Astrocyte (in vitro differentiated cells and primary cell): ENCODE measurements at places on chromosomes 16 and 17.

- no peak for DNase-seq
These were observed 14.0 kb upstream of the OR1E2 start for GRCh38 chr17:3447625-3448024.

DNA sequence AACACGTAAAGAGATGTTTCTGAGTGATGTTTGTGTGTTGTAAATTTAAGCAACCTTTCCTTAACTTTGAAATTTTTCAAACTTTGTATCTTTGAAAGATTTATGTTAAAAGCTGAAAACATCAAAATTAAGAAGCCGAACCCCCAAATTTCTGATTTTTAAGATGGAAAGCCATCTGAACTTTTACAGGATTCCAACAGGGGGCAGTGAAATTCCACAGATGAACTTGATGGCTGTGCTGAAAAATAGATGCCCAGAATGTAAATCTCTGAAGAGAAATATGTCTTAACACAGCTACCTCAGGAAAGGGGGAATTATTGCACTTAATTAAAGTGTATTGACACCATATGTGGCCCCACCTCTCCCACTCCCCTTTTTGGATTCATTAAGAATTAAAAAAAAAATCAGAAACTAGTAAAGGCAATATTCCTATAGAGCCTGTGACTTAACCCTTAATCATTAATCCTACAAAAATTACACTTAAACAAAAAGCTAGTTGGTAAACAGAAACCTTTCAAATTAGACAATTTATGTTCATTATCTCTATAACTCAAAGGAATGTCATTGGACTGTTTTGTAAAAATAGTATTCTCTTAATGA lies 597.9 kb downstream of the KCNJ2 start:
- DNase-seq, result peak; percentile 18

DNA sequence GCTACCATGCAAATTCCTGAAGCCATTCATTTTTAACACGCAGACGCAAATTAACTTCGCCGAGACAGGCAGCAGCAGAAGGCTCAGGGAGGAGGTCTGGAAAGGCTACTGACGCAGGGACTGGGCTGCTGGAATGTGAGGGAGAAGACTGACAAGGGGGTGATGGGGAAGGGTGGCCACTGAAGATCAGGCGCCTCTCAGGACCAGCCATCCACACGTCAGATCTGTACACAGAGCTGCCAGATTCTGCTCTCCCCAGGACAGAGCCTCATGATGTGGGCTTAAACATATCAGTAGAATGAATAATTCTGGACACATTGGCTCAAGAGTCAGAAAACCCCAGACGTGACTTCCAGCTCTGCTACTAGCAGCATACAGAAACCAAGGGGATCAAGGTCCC lies 25.6 kb upstream of the CLEC18B start:
- DNase-seq, result no peak

DNA sequence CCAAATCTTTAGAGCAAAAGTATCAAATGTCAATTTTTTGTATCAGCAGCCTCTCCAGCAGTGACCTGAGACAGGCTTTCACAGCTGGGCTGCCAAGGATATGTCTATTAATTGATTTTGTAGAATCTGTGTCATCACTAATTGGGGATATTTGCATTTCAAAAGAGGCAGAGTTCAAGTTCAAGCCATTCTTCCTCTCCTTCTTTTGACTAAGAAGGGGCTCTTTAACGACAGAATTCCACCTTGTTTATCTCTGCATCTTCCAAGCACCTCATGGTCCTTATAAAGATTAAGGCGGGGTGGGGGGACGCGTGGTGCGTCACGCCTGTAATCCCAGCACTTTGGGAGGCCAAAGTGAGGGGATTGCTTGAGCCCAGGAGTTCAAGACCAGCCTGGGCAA lies 15.2 kb upstream of the BHLHA9 start:
- DNase-seq, result no peak

- no peak for DNase-seq
These were observed 49.9 kb downstream of the RBFOX1 start for GRCh38 chr16:7382521-7382920.

GRCh38 chr16:50625374-50625773 lies 55.7 kb downstream of the SNX20 start:
- DNase-seq, result no peak

DNA sequence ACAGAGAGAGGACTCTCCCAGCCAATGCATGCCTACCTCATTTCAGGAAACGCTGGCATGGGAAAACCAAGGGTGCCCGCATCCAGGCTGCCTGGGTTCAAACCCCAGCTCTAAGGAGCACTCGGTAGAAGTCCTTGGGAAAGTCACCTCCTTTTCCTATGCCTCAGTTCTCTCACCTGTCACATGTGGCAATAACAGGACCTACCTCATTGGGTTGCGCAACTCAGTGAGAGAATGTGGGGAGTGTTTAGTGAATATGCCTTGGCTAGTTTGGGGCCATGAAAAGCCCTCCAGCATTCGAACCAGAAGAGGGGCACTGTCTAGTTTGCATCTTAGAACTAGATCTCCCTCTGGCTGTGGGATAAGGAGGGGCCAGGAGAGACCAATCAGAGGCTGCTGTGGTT lies 9.0 kb upstream of the NXPH3 start:
- no peak for DNase-seq

GRCh38 chr16:48075398-48075797 lies 80.4 kb downstream of the ABCC12 start:
- peak; percentile 76 for DNase-seq

- no peak for DNase-seq
These were observed 7.1 kb upstream of the RAB40C start for GRCh38 chr16:582614-583331.

GRCh38 chr17:67459985-67460384 lies 82.9 kb downstream of the PITPNC1 start:
- DNase-seq, result no peak

GRCh38 chr16:86834451-86835035 lies 256.2 kb downstream of the FOXL1 start:
- peak; percentile 70 for DNase-seq

GRCh38 chr16:57946181-57946801 lies 24.6 kb downstream of the CNGB1 start:
- DNase-seq, result no peak

DNA sequence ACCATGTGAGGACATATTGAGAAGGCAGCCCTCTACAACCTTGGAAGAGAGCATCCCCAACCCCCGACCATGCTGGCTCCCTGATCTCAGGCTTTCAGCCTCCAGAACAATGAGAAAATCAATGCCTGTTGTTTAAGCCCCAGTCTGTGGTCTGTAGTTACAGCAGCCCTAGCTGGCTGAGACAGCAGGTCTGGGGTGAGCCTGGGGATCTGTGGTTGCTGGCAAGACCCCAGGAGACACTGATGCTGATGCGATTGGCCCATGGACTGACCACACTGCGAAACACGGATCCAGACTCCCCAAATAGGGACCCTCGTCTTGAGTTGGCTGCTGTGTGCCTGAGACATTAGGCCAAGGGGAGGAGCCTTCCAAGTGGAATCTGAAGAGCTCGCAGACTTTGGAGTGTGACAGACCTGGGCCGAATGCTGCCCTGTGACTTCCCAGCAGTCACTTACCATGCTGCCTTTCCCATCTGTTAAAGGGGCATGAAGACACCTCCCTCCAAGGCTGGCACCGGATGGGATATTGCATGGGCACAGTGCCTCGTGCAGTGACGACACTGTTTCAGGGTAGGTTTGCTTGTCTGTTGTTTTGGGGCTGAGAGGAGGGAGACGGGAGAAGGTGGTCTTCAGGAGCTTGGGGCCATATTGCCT lies 147.8 kb upstream of the RPL38 start:
- no peak for DNase-seq

GRCh38 chr17:2082003-2082781 lies 27.3 kb downstream of the HIC1 start:
- DNase-seq, result no peak

GRCh38 chr17:78976907-78977680 lies 2.6 kb downstream of the LGALS3BP start:
- DNase-seq, result no peak

GRCh38 chr16:88760424-88761142 lies 24.4 kb downstream of the PIEZO1 start:
- DNase-seq, result no peak

GRCh38 chr16:29845656-29846055 lies 17.4 kb downstream of the CDIPT start:
- no peak for DNase-seq

GRCh38 chr16:22427556-22427955 lies 53.1 kb upstream of the CDR2 start:
- DNase-seq, result no peak

DNA sequence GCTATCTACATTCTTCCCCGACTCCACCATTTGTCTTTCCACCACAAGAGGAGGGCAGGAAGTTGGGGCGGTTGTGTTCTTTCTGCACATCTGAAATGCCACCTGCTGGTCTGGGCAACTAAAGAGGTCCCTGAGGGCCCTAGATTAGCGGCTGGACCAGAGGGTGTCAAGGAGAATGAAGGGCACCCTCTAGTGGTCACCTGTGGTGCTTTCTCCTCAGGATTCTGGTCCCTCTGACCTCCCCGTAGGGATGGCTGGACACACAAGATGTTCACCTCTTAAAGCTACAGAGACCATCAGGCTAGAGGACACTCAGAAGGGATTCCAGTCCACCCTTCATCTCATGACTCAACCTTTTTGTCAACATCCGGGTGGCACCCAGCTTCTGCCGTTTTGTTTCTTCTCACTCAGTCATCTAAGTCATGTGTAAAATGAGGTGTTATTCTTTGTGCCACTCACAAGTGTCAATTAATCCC lies 2.9 kb upstream of the SCIMP start:
- peak; percentile 14 for DNase-seq

GRCh38 chr16:46853713-46854443 lies 22.9 kb upstream of the C16orf87 start:
- DNase-seq, result peak; percentile 32

DNA sequence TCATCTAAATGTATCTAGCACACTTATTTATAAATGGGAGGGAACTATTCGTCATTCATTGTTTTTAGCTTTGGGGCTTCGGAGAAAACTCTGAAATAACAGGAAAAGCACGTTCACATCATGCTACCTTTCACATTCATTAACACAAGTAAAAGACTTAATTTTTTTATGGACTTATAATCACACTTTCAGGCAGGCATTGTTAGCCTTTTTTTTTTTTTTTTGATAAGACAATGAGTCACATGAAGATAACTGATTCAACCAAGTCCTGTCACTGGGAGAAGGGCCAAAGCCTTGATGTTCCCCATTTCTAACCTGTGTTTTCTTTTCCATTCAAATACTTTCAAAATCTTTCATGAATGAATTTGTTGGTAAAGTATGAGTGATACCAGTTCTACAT lies 631.3 kb upstream of the CA10 start:
- no peak for DNase-seq

- DNase-seq, result peak; percentile 50
These were observed 23.8 kb downstream of the CLTC start for GRCh38 chr17:59643159-59644140.

GRCh38 chr16:83813823-83814658 lies 6.3 kb downstream of the HSBP1 start:
- DNase-seq, result peak; percentile 73

DNA sequence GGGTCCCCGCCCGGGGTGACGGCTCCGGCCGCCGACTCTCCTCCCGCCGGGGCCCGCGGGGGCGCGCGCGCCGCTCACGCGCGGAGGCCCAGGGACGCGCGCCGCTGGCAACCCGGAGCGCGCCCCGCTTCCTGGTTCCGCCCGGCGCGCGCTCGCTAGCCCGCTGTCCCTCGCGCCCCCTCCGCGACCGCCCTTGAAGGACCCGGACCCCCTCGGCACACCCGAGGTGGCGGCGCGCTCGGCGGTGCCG lies at the start of gene STAT5B:
STAT5B (minus strand) TSS at position 33 of the 250 bp plus-strand sequence. CDS start 44,264 bp downstream, outside the sequence.
- peak; percentile 33 for DNase-seq

GRCh38 chr16:67514382-67514828 lies 14.2 kb upstream of the RIPOR1 start:
- peak; percentile 59 for DNase-seq

- DNase-seq, result no peak
These were observed 6.5 kb upstream of the HBM start for GRCh38 chr16:159136-159849.

DNA sequence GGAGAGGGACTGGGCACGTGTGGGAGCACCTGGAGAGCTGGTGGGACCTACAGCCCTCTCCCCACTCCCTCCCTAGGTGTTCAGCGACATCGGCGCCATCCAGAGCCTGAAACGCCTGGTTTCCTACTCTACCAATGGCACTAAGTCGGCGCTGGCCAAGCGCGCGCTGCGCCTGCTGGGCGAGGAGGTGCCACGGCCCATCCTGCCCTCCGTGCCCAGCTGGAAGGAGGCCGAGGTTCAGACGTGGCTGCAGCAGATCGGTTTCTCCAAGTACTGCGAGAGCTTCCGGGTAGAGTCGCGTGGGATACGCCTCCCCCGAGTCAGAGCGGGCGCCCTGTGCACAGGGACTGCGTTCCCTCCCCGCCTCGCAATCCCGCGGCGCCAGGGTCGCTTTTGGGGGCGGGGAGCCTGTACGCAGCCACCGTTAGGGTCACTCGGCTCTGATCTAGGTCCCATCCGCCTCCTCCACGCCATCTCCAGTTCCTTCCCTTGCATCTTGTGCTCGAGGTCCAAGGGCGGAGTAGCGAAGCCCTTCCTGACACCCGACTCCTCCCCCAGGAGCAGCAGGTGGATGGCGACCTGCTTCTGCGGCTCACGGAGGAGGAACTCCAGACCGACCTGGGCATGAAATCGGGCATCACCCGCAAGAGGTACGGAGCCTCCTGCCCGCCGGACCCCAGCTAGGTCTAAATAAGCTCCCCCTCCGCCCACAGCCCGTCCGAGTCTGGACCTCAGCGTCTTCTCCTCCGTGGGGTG lies 13.0 kb downstream of the SARM1 start:
- DNase-seq, result no peak

GRCh38 chr16:68244481-68244902 lies 681 bp upstream of the PLA2G15 start:
- no peak for DNase-seq

- peak; percentile 91 for DNase-seq
These were observed 7.9 kb upstream of the NAGPA start for GRCh38 chr16:5041600-5042133.

GRCh38 chr17:6303664-6304063 lies 131.3 kb downstream of the AIPL1 start:
- DNase-seq, result peak; percentile 16

GRCh38 chr17:76397687-76398522 lies 13.5 kb downstream of the SPHK1 start:
- peak; percentile 56 for DNase-seq

DNA sequence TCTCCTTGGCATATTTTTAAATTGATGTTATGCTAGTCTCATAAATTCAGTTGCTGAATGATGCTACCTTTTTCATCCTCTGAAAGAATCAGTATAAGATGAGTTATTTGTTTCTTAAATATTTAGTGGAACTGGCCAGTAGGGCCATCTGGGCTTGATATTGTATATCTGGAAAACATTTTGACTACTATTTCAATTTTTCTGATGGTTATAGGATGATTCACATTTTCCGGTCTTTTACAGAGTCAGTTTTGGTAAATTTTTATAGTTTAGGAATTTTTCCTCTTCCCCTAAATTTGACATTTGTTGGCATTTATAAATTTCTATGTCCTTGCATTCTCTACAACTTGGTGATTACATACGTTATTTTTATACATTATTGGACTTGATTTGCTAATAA lies 296.3 kb upstream of the AXIN2 start:
- DNase-seq, result no peak

DNA sequence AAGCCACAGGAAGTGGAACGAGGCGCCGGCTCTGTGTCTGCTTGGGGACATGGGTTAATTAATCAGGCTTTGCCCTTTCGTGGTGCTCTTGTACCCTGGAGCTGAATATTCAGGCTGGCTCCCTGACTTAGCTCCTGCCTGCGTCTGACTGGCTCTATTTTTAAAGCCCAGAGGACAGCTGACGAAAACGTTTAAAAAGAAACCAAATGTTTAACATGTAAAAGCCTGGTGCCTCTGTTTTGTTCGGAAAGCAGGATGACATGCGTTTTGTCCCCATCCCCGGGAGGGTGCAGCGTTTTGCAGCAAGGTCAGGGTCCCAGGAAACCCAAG lies 61.1 kb downstream of the NT5M start:
- DNase-seq, result no peak
